GM23338 (cell line): ENCODE measurements at places on chromosomes 2 and 18.

DNA sequence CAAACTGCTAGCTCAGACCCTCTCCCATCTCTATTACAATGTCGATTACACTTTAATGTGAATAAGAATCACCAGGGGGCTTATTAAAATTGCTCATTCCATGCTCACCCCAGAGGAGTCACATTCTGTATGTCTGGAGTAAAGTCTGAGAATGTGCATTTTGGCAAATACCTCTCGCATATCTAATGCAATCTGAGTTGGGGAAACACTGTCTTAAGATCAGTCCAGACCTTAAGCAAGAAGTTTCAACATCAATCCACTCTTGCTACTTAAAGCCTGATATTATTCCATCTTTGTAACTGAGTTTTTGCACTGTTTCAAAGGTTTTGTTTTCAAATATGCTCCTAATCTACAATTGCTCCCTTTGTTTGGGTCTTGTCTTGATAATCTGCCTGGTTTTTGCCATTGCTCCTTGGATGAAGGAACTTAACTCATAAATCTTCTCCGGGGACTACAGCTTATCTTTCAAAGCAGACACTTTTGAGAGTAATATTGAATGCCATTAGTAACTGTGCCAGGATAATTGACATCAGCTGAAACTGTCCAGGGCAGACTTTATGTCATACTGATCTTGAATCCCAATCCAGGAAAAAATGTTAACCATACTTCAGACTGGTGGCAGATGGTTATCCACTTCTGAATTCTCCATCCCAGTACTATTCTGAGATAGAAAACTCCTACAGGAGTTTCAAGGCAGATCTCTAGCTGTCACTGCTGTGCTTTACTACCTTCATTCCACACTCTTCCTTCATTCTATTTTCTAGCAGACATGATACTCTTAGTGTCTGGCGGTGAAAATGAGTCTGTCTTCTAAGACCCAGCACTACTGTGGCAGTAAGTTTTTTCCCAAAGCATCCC lies 200.9 kb downstream of the ERBB4 start:
- DNase-seq, result no peak

DNA sequence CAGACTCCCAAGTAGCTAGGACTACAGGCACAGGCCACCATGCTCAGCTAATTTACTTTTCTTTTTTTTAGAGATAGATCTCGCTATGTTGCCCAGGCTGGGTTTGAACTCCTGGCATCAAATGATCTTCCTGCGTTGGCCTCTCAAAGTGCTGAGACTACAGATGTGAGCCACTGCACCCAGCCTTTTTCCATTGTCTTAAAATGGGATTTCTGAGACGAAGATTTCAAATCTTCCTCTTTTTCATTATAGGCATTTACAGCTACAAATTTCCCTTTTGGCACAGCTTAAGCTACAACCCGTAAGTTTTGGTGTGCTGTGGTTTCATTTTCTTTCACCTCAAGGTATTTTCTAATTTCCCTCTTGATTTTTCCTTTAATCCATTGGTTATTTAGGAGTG lies 8.6 kb downstream of the GNLY start:
- DNase-seq, result no peak

DNA sequence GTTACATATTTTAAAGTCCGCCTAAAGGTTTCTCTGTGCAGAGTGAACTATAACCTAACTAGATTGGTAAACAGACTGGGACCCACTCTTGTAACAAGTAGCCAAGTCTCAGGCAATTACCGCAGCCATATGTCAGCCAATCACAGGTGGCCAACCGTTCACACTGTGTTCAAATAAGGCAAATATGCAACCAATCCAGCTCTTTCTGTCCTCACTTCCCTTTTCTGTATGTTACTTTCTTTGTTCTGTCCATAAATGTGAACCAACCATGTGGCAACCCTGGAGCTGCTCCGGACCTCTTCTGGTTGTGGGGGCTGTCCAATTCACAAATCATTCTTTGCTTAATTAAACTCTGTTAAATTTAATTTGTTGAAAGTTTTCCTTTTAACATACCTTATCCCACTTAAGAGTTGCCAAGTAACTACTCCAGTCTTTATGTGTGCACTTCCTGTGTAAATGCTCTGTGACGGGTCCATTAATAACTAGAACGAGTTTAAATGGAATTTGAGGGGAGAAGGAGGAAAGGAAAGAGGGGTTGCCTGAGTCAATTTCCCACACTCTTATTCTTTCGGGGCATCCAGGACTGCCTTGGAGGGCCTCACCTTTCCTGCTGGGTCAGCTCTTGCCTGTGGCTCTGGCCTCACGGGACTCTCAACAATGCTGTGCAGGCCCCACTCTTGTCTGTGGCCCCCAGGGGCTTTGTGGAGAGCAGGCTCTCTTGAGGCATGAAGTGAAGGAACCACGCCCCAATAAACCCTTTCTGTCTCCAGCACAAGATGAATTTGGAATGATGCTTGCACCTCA lies 6.6 kb upstream of the RPL37A start:
- no peak for DNase-seq

- no peak for DNase-seq
These were observed 87.3 kb downstream of the MARCO start for GRCh38 chr2:119029297-119029696.

DNA sequence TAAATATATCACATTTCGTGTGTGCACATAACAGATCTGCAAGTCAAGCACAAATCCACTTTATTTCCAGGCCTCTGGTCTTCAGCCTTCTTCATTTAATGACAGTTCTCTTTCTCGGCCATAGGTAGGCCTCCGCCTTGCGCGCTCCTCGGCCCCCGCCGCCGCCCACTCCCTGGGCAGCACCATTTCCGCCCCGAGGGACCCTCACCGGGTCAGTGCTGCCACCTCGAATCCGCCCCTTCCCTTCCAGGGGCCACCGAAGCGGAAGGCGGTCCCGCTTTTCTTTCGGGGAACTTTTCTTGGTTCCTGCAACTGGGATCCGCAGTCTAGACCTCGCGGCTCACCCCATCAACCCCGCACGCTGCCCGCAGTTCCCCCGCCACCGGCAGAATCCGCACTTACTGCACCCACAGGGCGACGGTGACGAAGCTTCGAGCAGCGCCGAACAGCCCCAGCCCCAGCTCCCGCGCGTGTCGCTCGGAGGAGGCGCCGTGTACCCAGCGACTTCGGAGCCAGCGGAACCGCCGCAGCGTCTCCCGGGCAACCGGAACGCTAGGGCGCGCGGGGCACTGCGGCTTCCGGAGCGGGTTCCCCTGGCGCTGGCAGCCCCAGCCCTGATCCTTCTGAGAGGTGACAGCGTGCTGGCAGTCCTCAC lies at the start of gene CDKL4:
TSS of gene CDKL4 (minus strand) at position 502 of the 655 bp plus-strand sequence.
- DNase-seq, result no peak

DNA sequence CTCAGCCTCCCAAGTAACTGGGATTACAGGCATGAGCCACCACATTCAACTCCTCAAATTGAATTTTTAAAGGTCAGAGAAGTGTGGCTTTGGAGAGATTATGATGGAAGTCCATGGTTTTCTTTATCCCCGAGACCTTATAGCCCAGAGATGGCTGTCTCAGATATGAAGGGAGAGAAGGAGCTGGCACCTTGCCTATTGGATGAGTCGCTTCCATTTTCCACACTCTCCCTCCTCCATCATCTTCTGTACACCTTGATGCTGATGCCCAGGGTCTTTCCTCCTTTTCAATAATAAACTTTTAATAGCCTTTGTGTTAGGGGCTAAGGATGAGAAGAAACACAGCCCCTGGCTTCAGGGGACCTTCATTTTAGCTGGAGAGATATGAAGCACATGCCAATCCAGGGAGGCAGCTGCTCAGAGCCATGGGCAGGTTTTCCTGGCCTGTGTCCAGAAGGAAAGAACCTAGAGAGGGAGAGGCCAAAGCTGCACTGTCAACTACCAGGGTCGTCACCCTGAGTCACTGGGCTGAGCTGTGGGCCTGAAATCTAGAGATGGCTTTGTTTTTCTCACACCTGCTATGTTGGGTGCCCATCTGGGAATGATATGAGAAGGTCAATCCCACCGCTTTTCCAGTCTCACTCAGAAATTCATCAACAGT lies 146.0 kb upstream of the SERTAD2 start:
- no peak for DNase-seq

DNA sequence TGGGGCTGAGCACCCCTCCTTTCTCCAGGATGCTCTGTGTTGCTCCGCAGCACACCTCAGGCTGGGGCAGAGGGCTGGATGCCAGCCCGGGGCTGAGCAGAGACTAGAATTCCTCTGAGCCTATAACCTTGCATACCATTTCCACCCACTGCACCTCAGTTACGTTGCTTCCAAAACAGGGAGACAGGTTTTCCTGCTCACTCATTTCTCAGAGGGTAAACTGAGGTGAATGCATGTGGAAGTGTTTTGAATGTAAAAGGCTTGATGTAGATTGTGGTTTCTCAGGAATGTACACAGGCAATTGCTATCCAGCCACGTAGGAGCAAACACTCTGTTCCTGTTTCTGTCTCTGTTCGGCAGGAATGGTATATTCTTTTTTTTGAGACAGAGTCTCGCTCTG lies 45.3 kb downstream of the EDAR start:
- no peak for DNase-seq

GRCh38 chr2:238494573-238494961 lies 67.8 kb downstream of the ASB1 start:
- DNase-seq, result no peak

GRCh38 chr2:145655165-145655765 lies 1135.3 kb upstream of the ZEB2 start:
- no peak for DNase-seq

GRCh38 chr18:35835366-35835765 lies 137.1 kb upstream of the RMP24 start:
- DNase-seq, result no peak

DNA sequence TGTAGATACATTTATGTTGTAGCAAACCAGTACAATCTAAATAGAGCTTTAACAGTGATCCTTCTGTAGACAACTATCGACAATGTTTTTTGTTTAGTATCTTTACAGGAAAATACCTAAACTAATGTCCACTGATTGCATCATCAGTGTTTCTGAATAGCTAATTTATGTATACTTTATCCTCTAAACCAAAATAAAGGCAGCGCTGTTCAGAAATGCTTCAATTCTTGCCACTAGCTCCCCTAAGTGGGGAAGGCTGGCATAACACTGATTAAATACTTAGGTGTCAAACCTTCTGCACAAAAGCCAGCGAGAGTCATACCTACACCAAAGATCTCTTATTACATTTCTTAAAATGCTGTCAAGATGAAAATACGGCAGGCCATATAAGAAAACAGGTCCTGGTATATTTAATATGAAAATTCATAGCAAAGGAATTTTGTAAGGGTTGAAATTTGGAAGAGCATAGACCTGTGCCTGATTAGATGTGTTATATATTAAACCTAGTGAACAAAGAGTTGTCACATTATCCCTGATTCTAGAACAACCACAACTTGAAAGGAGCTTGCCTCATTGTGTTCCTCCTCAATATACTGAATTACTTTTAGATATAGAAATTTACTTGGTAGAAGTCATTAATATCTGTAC lies 1693.4 kb upstream of the SLC39A10 start:
- peak; percentile 75 for DNase-seq

DNA sequence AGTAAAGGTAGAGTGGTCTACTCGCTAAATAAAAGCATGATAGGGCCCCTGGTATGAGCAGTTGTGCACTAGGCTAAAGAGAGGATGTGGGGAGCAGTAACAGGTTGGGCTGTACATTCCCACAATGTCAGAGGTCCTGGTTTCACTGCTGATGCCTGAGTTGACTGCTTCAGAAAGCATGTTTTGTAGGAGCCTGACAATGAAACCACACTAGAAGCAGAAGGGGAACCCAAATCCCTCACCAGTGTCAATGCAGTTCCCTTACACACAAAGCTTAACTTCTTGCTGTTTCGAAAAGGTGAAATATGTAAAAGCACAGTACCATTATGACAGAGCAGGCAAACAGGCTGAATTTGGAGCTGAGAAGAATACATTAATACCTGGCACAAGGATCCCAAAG lies 291.7 kb upstream of the KYNU start:
- DNase-seq, result no peak

DNA sequence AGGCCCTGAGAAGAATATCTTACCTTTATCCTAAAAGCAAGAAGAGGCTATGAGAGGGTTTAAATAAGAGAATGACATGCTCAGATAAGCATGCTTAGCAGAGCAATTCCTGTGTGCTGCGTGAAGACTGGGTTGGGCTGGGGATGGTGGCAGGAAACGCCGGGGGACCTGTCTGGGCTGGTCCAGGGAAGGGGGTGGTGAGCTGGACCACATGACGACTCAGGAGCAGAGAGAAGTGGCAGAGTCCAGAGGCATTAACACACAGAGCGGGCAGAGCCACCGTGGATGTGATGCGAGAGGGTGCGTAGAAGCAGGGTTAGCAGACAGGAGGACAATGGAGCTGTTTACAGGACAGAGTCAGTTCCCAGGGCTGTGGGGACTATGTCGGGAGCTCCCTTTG lies 84.5 kb downstream of the ZBTB7C start:
- DNase-seq, result no peak

DNA sequence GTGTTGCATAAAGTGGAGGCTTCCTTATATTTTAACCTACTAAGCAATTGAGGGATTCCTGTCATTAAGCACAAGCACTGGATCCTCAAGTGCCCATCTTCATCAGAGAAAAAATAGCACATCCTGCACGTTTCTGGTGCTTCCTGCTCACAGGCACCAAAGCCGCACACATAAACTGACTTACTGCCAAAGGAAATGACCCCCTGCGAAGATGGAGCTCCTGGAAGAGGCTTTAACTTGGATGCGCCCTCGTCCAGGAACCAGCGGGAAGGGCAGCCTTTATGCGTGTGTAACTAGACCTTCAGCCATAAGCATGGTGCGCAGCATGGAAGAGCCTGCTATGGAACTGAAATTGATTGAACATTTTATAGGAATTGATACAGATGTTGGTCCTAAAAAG lies 188.7 kb downstream of the FTCDNL1 start:
- DNase-seq, result peak; percentile 21

DNA sequence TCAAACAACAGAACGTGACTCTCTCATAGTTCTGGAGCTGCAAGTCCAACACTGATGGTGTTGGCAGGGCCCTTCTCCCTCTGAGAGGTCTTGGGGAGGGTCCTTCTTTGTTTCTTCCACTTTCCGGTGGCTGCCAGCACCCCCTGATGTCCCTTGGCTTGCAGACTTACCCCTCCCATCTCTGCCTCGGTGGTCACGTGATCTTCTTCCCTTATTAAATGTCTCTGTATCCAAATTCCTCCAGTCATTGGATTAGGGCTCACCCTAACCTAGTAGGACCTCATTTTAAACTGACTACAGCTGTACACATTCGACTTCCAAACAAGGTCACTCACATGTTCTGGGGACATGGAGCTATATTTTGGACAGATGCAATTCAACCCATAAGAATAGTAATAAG lies 780.6 kb upstream of the SALL3 start:
- DNase-seq, result no peak

- DNase-seq, result peak; percentile 44
These were observed 3.5 kb downstream of the ADCYAP1 start for GRCh38 chr18:907885-908757.

GRCh38 chr2:66030553-66030952 lies 404.4 kb upstream of the MEIS1 start:
- peak; percentile 69 for DNase-seq

DNA sequence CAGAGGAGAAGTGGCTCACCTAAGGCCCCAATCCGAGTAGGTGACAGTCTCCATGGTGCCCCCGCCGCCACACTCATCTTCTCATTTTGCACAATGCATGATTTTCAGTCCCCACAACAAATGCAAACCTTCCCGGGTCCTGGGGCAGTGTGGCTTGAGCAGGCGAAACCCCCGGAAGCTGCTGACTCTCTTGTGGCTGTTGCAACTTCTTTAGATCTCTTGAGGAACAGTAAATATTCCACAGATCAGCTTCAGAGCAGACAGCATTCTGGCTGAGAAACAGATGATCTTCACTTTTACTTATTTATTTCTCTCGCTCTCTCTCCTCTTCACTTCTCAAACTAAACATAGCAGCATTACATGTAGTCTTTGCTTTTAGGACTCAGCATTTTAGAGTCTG lies 51.9 kb downstream of the ASAP2 start:
- no peak for DNase-seq

GRCh38 chr2:162492225-162492624 lies 148.3 kb downstream of the GCA start:
- DNase-seq, result no peak
